ENCODE measurements at places on chromosomes 6 and 20.

DNA sequence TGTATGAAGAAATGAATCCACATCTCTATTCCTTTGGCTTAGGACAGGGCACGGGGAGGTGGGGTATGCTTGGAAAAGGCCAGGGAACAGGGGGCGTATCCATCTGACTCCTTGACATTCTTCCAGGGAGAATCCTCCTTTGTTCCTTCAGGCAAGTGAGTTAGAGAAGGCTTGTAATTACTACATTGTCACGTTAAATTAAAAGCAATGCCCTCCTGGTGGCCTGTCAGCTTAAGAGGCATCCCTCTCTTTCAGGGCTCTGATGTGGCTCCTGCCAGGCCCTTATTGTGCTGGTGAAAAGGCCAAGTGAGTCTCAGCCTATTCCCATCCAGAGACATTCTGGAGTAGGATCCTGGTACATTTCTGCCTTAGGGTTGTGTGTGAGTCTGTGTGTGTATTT is 128.3 kb downstream of the FOXA2 start:
- DNase-seq: no peak

GRCh38 chr6:159655409-159655988 is 37.5 kb downstream of the SOD2 start:
- no peak for DNase-seq

DNA sequence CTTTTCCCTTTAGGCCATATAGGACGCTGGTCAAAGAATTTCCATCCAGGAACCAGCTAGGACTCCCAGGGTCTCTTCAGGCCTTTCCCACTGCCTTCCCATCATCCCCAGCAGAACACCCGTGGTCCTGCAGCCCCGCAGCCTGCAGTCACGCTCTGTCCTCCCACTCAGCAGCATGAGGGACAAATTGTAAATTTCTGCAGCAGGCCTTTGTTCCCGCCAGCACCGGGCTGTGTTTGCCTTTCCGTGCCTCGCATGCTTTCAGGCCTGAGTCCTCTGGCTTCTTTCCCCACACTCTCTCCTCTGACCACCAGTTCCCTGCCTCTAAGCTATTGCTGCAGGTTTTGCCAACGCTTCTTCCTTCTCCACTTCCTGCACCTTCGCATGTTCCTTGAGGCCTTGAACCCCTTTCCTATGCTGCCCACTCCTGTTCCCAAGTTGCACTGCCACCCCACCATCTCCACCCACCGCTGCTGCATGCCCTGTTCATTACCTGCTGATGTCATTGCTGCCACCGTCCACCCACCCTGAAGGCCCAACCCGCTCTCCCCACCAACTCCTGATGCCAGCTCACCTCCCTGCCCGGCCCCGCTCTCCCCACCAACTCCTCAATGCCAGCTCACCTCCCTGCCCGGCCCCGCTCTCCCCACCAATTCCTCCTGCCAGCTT is 49.8 kb downstream of the RNASET2 start:
- no peak for DNase-seq

DNA sequence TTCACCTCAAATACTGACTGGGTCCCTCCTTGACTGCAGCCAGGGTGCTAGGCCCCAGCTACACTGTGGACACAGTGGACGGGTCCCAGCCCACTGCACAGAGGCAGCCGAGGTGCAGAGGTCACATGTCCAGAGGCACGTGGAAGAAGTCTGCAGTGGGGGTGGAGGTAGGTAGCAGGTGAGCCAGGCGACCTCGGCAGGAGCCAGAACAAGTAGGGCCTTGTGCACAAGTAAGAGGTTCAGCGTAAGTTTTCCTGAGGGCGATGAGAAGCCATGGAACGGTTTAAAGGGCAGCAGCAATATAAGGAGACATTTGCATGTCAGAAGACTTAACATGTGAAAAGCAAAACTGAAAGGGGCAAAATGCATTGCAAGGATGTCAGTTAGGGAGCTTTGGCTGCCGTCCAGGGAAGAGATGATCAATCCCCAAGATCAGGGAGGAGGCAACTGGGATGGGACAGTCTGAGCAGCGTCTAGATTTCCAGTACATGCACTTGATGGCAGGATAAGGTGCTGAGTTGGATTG is 49.7 kb upstream of the SNX9 start:
- no peak for DNase-seq

DNA sequence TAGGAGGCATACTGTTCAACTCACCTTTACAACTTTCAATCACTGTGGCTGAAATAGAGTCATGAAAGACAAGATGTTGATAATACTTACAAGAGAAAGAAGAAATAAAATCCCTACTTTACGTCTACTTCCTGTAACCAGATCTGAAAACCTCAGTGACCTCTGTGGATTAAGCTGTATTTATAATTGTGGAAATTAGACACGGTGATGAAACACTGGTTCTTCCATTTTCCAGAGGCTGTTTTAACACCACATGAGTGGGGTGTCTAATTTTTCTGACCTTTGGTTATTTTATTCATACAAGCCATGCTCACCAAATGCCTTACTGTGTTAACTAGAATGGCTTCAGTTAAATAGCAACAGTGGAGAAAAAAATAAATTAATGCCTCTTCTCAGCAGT is 58.5 kb upstream of the HIVEP1 start:
- no peak for DNase-seq

GRCh38 chr6:6251555-6252280 is 68.7 kb downstream of the F13A1 start:
- DNase-seq: no peak

GRCh38 chr6:2097464-2097863 is 147.9 kb downstream of the GMDS start:
- DNase-seq: no peak

DNA sequence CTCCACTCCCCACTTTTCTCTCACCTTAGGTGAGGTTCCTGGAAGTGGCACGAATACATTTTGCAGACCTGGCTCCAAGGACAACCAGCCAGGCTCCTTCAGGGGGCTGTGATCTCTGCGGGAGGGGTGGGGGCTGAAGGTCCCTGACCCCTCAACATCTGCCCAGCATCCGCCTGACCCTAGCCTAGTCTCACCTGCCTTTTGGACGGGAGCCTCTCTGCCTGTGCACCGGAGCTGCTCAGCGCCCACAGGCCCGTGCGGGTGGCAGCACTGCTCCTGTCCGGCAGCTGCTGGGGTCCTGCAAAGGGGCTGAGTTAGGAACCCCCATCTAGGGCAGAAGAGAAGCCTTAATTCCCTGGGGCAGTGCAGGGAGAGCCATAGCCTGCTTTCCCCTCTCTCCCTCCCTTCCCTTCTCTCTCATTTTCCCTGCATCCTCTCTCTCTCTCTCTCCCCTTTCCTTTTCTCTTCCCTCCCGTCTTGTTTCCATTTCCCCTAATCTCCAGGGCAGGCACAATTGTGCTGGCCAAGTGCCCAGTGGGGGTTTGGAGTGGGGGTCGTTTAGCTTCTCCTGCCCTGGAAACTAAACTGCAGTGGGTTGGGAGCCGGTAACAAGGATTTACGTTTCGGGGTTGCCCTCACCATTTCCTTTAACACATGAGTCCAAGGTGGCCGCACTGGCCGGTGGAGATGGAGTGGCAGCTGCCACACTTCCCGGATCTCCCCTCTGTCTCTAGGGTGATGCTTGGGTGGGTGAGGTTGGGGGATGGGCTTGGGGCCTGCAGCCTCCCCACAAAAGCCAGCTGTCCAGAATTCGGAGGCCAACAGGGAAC is 54.1 kb downstream of the CTCFL start:
- no peak for DNase-seq

DNA sequence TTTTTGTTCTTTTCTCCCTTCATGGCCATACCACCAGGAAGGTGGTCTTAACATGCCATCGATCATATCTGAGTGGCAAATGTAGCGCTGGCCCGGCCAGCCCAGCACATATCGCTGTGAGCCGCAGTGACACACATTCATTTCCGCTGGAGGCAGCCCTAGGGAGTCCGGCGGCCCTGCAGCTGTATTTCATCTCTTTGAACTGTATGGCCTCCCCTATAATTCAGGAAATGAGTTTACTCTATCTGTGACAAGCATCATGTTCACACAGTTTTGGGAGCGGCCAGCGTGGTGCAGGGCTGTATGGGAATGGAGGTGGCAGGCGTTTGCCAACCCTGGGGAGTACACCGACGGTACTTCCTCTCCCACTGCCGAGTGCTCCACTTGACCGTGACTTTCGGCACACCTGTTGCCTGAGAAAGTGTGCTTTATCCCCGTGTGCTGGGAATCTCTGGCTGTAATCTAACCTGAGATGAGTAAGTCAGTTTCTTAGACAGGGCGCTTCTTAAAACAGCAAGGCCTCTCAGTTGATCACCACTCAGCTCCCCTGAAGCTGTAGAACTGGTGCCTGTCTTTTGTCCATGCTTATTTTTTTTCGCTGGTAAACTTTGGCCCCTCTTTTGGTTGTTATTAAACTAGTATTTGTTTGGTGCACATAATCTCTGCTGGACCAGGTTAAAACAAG is 257.1 kb upstream of the TAB2 start:
- peak; percentile 30 for DNase-seq

DNA sequence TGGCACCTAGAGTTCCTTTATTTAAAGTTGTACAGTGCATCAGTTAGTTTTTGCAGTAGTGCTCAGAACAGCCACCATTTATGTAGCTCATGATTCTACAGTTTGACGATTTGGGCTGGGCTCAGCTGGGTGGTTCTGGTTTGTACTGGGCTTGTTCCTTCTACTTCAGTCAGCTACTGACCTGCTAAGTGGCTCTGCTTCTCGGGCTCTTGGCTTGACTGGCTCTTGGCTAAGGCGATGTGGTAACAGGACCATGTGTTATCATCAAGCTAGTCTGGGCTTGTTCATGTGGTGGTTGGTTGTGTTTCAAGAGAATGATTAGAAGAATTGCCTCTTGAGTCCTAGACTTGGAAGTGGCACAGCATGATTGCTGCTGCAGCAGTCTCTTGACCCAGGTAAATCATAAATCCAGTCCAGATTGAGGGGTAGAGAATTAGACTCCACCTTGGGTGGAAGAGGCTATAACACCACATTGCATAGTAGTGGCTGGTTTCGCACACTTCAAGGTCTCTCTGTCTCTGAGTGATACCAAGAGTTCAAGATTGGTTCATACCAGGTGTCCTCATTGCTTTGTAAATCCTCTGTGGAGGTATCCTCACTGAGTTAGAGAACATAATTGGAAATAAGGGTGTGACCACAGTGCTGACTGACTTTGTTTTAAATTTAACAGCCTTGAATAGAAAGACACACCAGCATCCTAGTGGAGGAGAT is 253.0 kb downstream of the ARID1B start:
- no peak for DNase-seq

DNA sequence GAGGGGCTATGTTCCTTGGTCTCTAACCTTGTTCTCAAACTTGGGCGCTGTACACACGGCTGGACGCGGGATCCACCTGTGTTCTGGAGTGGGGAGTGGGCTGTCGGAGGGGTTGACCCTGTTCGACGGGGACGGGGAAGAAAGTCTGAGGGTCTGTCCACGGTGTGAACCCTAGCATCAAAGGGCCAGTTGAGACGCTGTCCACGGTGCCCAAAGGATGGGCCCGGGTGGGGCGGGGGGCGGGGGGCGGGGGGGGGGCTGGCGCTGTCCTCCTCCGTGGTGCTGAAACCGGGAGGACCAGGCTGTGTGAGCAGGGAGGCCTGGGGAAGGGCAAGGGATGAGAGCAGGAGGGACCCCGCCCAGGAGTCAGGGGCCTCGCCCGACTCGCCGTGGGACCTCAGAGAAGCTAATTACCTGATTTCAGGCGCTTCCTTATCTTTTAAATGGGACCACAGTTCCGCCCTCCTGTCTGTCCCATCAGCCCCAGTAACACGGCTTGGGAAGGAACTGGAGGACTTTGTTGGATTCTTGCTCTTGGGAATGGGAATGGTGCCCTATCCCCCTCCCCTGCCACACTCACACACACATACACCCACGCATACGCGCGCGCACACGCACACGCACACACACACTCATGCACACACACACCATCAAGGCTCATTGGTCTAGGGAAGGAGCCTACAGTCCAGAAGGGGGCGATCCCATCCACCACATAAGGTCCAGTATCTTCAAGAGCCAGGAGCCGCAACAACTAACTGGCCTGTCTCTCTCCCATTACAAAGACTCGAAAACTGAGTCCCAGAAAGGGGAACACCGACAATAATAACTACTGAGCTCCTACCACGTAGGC is 1.0 kb upstream of the VSTM2L start:
- DNase-seq: no peak

DNA sequence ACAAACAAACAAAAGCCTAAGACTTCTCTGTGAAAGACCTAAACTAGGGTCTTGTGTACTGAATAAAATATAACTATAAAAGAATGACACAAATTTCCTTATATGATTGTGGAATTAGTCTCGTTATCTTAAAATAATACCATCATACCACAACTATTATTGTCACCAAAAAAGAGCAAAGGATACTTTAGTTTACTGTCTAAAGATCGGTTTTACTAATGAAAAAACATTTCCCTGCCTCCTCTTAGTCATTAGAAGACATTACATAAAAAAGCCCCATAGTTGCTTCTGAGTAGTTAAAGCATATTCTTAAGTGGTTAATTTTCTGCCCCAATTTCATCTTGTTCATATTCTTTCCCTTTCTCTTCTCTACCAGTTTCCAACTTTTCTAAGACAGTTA is 33.1 kb downstream of the PRL start:
- DNase-seq: no peak

DNA sequence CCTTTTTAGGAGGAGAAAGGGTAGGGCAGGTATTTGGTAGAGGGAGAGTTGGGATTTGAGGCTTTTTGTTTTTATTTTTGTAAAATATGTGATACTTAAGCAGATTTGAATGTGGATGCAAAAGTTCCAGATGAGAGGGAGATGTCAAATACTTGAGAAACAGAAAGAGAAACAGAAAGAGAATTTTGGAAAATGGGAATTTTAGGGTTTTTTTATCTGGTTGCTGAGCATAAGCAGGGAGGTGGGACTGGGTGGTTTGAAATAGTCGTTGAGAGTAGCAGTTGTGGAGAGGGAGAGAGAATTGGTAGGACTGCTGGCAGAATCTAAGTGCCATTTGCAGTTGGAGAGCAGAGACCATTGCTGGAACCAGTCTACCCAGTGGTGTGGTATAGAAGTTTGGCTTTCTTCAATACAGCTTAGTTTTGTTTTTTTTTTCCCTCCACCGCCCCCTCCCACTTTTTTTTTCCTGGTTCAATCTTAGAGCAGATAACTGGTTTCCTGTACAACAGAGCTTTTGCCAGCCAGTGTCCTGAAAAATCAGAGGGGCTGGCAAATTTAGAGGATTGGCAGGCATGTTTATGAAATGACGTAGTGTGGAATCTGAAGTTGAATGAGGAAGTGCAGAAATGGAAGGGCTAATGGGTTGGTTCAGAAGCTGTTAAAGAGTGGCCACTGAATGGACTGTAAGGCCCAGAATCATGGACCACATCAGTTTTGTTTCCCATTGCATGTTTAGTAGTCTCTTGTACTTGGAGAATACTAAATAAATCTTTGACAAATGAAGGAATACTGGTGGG is 68.7 kb downstream of the ATRN start:
- DNase-seq: no peak

DNA sequence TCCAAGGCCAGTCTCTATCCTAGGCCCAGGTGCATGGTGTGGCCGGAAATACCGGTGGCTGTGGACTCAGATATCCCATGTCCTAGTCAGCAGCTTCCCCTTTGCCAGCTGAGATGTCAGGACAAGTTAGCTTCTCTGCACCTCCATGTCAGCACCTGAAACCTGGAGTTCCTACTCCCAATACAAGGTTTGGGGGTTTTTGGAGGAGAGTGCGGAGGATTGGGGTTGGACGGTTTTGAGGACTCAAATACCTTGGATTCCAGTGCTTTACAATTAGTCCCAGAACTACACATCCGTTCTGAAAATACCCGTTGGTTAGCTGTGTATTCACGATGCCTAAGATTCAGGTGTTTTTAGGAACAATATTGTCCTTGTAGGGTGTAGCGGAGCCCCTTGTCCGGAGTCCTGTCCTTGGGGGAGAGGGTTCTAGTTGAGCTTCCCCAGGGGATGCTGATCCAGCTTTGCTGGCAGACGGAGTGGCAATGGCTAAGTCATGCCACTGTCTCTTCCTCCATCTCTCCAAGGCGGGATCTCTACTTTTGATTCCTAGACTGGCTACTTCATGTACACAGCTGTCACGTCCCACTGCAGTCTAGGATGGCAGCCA is 45.0 kb downstream of the ADNP start:
- DNase-seq: no peak

All from stimulated activated CD8-positive, alpha-beta memory T cell treated with anti-CD3 and anti-CD28 coated beads, Interleukin-4, amount 100 ng/mL, for 1 hour (primary cell).